ENCODE measurements at places on chromosomes 6 and 20.

GRCh38 chr6:83092756-83093399, 25.4 kb downstream of the DOP1A start:
- no peak for DNase-seq

- no peak for DNase-seq
These were observed 218.7 kb upstream of the TAB2 start for GRCh38 chr6:149098700-149099276.

DNA sequence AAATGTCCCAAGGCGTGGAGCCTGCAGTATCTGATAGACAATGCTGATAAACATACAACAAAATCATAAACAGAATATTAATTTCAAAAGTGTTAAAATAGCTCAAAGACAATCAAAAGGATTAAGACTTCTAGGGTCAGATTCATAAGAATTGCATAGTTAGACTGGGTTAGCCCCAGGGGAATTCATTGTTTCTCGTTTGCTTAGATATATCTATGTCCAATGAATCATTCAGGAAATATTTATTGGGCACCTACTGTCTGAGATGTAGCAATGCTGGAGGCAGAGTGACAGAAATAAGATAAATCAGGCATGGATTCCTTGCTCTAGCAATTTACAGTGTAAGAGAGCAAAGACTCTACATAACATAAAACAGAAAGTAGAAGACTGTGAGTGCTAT, 124.4 kb upstream of the PRL start:
- no peak for DNase-seq

GRCh38 chr20:1491281-1491840, at the start of gene SIRPB2:
Gene SIRPB2 (minus strand): TSS chr20:1491420. CDS start chr20:1491359, 61 bp downstream.
- no peak for DNase-seq

DNA sequence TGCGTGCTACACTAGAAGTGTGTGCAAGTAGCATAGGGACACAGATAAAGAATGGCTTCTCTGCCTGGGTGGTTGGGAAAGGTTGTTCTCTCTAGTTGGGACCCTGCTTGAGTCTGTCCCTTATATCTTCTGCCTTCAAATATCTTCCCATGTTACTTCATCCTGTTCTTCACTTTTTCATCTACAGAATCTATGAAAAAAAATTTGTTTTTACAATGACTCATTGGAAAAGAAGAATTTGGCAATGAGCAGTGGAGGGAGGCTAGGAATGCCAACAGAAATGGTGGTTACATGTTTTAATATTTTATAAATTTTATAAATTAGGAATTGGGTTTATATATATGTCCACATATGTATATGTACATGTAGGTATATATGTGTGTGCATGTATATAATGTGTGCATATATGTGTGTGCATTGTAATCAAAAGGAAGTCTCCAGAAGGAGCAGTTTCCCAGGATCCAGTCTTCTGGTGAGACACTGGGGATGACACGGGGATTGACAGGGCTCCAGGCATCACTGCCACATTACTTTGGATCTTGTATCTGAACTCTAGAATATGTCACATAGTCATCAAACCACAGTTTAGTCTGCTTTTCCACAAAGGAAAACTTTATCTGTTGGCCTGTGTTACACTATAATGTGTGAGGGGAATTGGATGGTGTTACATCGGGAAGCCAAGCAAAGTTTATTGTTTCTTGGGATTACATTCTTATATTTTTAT, 75.3 kb upstream of the RIPOR2 start:
- no peak for DNase-seq

DNA sequence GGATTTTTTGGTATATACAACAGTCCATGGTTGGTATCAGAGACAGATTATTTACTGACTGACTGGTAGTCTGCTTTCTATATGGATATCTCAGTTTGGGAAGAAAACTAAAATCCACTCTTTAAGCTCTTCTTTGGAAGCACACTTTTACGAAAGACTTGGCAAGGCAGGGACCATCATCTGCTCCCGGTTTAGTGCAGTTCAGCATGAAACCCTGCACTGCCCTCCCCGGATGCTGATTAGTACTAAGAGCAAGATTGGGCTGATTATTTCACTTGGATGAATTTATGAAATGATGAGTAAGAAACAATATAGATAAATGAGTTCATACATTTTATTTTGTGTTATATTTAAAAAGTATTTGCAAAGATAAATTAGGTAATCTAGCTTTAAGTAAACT, 56.3 kb downstream of the RGS17 start:
- no peak for DNase-seq

DNA sequence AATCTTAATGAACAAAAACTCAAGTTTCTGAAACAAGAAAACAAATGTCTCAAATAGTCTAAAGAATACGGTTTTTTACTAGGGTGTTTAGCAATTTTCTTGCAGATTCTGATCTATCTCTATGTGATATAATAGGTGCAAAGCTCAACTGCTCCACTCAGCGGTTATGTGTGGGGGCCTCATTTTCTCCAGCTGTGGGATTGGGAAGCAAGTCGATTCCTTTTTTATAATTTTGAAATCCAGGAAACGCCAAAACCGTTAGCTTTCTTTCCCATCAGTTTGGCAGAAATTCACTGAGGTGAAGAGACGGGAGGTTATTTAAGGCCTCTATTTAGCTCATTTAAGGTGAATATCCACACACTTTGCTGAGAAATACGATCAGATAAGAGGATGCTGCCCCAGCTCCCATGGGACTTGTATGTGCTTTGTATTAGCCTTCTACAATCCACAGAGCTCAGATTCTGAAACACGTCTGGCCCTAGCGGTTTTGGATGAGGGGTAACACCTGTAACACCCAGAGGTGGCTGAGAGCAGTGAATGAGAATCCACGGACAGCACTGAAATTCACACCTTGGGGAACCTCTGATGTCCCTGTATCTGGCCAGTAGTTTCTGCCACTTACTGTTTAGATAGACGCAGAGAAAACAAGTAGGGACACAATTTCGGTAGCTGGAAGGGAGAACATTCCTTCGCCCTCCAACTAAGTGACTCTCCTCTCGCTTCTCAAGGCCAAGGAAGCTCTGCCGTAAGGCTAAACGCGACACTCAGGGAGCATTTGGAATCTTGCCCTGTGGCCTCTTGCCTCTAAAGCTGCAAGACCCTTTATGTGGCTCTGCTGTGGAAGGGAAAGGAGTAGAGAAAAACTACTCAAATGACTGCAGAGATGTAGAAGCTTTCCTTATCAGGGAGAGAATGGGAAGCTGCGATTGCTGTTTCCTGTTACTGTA, 6.5 kb upstream of the BCAS4 start:
- peak; percentile 65 for DNase-seq

DNA sequence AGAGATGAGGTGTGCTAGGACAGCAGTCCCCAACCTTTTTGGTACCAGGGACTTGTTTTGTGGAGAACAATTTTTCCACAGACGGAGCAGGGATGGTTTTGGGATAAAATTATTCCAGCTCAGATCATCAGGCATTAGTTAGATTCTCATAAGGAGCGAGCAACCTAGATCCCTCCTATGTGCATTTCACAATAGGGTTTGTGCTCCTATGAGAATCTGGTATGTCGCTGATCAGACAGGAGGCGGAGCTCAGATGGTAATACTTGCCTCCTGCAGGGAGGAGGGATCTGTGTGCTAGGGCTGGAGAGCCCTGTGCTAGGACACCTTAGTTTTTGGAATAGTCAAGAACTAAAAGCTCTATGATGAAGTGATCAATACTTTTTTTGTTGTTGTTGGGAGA, 2.5 kb downstream of the SMIM13 start:
- peak; percentile 50 for DNase-seq

DNA sequence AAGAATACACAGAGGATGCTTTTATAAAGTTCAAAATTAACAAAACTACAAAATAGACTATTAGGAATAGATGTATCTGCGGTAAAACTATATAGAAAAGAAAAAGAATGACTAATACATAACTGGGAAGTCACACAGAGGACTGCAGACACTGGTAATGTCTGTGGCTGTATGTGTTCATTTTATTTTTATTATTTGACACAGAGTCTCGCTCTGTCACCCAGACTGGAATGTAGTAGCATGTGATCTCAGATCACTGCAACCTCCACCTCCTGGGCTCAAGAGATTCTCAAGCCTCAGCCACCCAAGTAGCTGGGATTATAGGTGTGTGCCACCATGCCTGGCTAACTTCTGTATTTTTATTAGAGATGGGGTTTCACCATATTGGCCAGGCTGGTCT, 38.9 kb downstream of the ESF1 start:
- DNase-seq, result no peak

All from eye (tissue), 1 donor.